ENCODE measurements at places on chromosomes 4 and X. TPM values are rescaled to one million over a fixed set of nuclear protein-coding genes. Genes with fewer than 3 reads are reported as not detected.

Gene CDX4
- not detected for polyA plus RNA-seq

Gene MAGEA2B
- polyA plus RNA-seq: not detected

Gene ATP2B3
- not detected for polyA plus RNA-seq

Gene ASB9
- 0.88 TPM for polyA plus RNA-seq

Gene FATE1
- polyA plus RNA-seq: not detected

Gene PAGE2B
- polyA plus RNA-seq: not detected

Gene FAM90A26
- polyA plus RNA-seq: not detected

Gene SLC25A53
- 4.1 TPM for polyA plus RNA-seq

Gene FAM9C
- polyA plus RNA-seq: not detected

Gene LARP7
- polyA plus RNA-seq: 27.4 TPM

Gene BEX5
- 1.0 TPM for polyA plus RNA-seq

Gene VBP1
- 21.2 TPM for polyA plus RNA-seq

Gene RASSF6
- polyA plus RNA-seq: 1.2 TPM

Gene REELD1
- 0.16 TPM for polyA plus RNA-seq

Gene ZAR1
- not detected for polyA plus RNA-seq

Gene CITED1
- polyA plus RNA-seq: 0.12 TPM

Gene AFAP1
- 4.0 TPM for polyA plus RNA-seq

Gene IL9R
- polyA plus RNA-seq: 0.26 TPM

Gene CCDC149
- polyA plus RNA-seq: 2.4 TPM

Gene SSX2B
- polyA plus RNA-seq: not detected

Gene GRID2
- not detected for polyA plus RNA-seq

Measured in esophagus (tissue), 2 donors.